Activated naive CD4-positive, alpha-beta T cell treated with anti-CD3 and anti-CD28 coated beads, Interleukin-2, amount 50 U/mL, for 16 hours (primary cell): ENCODE measurements at places on chromosomes 11 and 22.

- peak; percentile 54 for DNase-seq
Observed at GRCh38 chr11:62922653-62923431, 1.7 kb upstream of the CHRM1 start.

DNA sequence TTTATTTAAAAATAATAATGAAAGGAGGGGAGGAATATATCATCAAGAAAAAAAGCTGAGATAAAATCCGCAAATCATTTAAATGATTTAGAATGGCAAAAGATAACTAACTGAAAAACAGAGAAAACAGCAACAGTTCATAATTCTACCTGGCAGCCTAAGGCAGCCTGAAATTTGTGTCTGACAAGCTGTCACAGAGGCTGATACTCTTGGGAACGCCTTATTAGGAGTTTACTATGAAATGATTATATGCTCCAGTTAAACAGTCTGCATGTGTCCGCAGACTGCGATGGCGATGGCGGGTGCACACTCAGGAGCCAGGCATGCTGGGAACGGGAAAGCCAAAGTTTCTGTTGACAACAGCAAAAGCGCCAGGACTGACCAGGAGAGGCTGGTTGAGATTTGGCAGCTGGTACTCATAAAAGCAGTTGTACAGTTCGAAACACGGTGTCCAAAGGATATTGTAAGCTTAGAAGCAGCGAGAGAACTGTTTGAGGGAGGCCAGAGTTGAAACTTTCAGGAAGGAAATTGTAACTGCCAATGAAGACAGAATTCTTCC lies 172.9 kb upstream of the MPPED2 start:
- DNase-seq, result no peak

- DNase-seq, result no peak
Observed at GRCh38 chr11:47398011-47398410, 10.4 kb upstream of the SLC39A13 start.

DNA sequence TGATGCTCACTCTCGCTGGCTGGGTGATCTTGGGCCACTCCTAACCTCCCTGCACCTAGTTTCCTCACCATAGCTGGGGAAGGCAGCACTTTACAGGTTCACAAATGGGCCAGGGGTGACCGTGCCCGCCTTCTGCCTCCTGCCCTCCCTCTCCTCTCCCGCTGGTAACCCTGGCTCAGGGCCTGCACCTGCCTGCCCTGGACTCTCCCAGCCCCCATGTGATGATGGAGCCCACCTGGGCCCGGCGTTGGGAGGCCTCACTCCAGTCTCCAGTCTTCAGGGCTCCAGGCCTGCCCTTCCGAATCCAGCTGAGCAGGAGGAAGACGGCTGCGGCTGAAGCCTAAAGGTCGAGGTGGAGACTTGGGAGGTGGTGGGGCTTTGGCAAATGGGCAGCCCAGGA lies 152.9 kb downstream of the CACNA1I start:
- no peak for DNase-seq

DNA sequence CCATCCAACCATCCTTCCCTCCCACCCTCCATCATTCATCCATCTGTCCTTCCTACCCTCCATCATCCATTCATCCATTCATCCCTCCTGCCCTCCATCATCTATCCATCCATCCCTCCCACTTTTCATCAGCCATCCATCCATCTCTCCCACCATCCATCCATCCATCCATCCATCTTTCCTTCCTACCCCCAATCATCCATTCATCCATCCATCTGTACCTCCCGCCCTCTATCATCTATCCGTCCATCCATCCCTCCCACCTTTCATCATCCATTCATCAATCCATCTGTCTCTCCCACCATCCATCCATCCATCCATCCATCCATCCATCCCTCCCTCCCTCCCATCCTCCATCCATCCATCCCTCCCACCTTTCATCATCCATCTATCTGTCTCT lies 968.8 kb downstream of the BRD1 start:
- DNase-seq, result no peak

DNA sequence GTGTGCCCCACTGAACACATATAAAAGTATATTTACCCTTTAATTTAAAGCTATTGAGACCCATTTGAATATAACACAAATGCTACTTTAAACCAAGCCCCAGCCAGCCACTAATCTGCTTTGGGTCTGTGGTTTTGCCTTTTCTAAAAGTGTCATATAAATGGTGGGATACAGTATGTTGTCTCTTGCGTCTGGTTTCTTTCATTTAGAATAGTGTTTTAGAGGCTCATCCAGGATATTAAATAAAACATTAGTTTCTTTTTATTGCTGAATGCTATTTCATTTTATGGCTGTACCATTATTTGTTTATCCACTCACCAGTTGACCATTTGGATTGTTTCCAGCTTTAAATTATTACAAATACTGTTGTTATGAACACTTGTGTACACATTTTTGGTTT lies 290.5 kb upstream of the SORL1-AS1 start:
- DNase-seq, result no peak

DNA sequence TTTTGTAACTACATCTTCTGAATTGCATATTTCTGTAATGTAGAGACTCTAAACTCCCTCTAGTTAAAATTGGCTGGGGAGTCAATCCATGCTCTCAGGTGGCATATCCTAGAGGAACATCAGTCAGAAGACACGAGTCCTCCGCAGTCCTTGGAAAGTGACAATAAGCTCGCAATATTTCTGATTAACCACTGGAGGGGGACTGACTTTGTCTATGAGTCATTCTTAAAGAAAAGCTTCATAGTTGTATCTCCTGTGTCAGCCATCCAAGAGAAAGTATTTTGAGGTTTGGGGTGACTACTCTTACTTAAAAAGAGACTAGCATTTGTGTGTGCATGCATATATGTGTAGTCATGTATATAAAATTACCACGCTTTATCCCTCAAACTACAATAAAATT lies 60.2 kb downstream of the SLN start:
- no peak for DNase-seq

- no peak for DNase-seq
Observed at GRCh38 chr11:90855531-90855930, 632.7 kb upstream of the CHORDC1 start.

- no peak for DNase-seq
Observed at GRCh38 chr22:17472932-17473331, 90.4 kb upstream of the SLC25A18 start.

DNA sequence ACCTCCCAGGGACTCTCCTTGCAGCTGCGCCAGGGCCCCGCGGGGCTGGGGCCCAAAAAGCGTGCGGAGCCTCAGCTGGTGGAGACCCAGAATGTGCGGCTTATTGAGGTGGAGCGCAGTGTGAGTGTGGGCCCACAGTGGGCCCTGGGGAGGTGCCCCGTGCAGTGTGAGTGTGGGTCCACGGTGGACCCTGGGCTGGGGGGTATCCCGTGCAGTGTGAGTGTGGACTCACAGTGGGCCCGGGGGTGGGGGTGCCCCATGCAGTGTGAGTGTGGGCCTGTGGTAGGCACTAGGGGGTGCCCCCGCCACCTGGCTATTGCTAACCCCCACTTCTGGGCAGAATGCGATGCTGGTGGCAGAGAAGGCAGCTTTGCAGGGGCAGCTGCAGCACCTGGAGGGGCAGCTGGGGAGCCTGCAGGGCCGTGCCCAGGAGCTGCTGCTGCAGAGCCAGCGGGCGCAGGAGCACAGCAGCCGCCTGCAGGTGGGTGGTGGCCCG lies 7.8 kb upstream of the RPS6KA4 start:
- no peak for DNase-seq
